ENCODE measurements at places on chromosomes 7 and 10.

GRCh38 chr10:114206902-114207301 lies 27.7 kb downstream of the TDRD1 start:
- DNase-seq = no peak

- no peak for DNase-seq
Measured at GRCh38 chr10:25698638-25699037, 235.4 kb upstream of the MYO3A start.

DNA sequence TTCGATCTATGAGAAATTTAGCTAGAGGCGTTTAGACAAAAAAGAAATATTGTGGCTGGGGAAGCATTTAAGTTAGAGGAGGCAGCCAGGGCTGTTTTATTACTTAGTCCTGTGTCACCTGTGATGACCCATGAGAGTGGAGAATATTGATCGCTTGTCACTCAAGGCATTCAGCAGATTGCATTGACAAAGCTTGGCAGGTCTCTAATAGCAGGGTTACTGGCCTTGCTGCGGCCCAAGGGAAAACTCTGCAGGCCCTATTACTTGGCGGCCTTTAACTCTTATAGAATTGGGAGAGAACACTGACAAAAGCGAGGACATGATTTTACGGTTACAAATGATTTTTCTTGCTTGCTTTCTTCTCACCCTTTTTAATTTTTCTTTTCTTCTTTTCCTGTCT lies 473.5 kb downstream of the AUTS2 start:
- DNase-seq = no peak

GRCh38 chr7:4399596-4399995 lies 282.5 kb upstream of the FOXK1 start:
- no peak for DNase-seq

DNA sequence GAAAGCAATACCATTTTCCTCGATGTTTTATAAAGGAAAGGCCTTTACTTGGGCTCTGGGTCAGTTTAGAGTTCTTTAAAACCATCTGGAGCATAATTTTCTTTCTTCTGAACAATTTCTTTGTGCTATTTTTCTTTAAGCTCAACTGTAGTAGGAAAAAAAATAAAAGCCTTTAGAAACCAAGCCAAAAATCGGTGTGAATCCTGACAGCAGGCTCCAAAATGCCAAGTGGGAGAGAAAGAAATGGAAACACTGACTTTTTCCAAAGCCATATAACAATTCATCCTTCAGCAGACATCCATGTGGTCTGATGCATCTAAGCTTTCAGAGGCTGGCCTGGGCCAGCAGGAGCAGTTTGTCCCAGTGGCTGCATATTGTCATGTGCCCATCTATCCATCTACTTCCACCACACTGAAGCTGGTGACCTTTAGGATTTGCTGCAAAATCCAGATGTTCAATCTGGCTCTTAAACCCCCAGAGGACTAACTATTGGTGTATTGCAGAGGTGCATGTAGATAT lies 23.0 kb upstream of the ITPRID1 start:
- no peak for DNase-seq

GRCh38 chr10:43415544-43415943 lies 6.6 kb upstream of the HNRNPF start:
- DNase-seq = no peak

DNA sequence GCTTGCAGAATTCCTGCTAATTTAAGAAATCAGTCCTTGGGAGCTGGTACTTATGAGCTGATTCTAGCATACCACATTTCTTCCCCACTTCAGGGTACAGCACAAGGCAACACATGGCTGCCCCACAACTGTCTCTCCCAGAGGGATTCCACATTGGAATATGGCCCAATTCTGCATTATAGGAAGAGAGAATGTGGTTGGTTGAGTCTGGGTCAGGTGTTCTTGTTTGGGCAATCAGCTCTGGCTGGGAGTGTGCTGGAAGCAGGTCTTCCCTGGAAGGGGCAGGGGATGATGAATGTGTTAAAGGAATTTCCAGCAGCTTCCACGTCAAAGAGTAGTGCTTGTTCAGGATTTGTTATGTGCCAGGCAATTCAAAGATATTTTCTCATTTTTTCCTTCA lies 95.7 kb downstream of the BUB3 start:
- DNase-seq = no peak

GRCh38 chr7:90877201-90877600 lies 281.1 kb downstream of the CDK14 start:
- no peak for DNase-seq

- DNase-seq = no peak
Measured at GRCh38 chr7:43872406-43873110, 3.2 kb upstream of the MRPS24 start.

- no peak for DNase-seq
Measured at GRCh38 chr10:78959217-78959923, 109.4 kb upstream of the ZMIZ1 start.

GRCh38 chr7:125506331-125506730 lies 576.7 kb upstream of the POT1 start:
- no peak for DNase-seq

DNA sequence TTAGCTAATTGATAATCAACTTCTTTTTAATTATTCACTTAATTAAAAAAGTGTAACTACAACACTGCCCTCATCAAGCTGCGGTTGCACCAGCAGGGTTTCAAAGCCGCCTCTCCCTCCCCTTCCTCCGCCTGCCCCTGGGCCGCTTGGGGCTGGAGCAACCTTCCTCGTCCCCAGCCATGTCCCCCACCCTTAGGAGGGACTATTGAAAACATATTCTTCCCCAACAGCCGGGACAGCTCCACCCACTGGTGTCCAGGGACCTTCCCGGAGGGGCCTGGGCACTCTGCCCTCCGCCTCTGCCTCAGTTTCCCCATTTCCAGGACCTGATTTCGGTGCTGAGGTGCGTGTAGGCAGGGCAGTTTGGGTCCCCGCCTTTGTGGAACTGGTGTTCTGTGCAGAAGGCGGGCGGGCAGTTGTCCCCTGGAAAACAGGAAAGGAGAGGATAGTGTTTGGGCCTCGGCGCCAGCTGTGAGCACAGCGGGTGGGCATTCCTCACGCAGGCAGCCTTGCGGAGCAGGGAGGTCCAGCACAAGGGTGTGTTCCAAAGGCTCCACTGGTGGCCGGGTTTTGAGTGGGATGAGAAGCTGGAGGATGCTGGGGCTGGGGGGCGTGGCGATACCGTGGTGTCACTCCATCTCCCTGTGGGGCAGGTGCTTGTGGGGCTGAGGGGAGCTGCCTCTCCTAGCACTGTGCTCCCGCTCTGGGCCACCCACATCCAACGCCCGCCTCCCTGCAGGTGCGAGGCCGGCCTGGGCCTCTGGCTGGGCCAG lies 15.7 kb downstream of the UNCX start:
- no peak for DNase-seq

- DNase-seq = no peak
Measured at GRCh38 chr7:108736221-108736891, 166.7 kb downstream of the DNAJB9 start.

DNA sequence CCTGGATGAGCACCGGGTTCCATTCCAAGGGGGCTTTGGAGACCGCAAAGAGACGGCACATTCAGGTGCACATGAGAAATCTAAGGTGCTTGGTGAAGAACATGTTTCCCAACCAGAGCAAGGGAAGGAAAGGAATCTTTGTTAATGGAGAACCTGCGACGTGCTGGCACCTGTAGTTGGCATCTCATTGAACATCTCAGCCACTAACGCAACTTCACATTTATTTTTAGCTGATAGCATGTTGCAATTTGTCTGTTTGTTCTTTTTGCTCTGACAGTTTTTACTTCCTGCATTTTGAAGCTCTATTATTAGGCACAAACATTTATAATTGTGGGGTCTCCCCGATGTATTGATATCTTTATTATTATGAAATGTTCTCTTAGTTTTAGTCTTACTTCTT lies 316.7 kb downstream of the TCERG1L start:
- no peak for DNase-seq

GRCh38 chr10:115093286-115093775 lies at the start of gene ATRNL1:
Gene ATRNL1, plus strand, starts transcription at chr10:115093365. Its CDS starts 386 bp downstream, at chr10:115093751.
- DNase-seq = peak; percentile 68

DNA sequence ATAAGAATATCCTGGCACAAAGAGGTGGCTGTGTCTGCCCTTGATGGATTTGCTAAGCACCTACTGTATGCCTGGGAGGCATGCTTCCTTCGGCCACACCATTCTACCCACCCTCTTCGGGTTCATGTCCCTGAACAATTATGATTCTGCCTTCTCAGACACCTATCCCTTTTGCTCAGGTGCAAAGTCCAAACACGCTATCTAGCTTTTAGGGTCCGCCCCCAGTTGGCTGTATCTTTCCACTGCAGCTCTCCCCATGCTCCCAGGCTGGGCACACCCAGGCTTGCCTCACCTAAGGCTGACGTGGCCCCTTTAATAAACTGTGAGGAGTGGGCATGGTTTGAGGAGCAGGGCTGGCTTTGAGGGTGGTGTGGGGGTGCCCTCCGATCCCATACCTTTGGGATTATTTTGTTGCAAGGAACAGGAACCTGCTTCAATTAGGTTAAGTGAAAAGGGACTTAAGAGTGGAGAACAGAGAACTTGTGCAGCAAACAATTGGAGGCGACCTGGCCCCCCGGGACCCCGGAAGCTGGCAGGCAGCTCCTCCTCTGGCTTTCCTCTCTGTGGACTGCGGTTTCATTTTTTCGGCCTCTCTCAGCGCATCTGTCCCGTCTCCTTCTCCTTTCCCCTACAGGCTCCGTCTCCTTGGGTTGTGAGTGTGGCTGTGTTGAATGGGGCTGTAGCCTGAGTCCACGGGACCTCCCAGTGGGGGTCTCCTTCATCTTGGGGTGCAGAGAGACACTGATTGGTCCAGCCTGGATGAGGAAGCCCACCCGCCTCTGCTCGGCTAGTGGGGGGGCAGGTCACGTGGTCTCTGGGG lies 3.8 kb downstream of the CLIP2 start:
- DNase-seq = no peak

DNA sequence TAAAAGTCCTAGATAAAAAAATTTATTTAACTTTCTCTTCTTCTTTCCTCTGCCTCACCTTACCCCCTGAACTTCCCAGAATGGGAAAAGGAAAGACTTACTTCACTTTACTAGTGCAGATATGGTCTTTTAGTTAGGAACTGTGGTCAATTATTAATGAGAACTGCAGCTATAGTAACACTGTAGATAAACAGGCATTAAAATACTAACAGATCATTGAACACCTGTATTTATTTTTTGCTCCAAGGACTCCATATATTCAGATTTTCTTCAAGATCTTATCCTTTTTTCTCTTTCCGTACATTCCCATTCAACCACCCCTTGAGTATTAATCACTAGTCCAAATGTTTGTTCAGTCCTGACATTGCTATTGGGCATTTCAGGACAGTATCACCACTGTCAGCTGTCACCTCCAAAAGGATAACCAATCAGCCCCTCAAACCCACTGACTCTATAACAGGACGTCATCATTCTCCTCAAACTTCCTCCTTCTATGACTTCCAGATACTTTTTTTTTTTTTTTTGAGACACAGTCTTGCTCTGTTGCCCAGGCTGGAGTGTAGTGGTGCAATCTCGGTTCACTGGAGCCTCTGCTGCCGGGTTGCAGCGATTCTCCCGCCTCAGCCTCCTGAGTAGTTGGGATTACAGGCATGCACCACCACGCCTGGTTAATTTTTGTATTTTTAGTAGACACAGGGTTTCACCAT lies 4.2 kb downstream of the CPVL start:
- DNase-seq = no peak

DNA sequence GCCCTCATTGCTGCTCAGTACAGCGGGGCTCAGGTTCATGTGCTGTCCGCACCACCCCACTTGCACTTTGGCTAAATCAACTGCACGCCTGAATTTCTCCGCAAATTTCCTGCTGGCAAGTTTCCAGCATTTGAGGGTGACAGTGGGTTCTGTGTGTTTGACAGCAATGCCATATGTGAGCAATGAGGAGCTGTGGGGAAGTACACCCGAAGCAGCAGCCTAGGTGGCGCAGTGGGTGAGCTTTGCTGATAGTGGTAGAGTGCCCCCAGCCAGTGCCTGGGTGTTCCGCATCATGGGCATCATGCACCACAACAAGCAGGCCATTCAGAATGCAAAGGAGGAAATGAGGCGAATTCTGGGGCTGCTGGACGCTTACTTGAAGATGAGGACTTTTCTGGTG lies 103.9 kb upstream of the POT1 start:
- DNase-seq = peak; percentile 23

GRCh38 chr10:95543459-95543858 lies 17.7 kb downstream of the SORBS1 start:
- DNase-seq = no peak

- DNase-seq = no peak
Measured at GRCh38 chr7:150994838-150995510, 4.2 kb downstream of the NOS3 start.
